Right ventricle myocardium inferior (tissue), 1 donor: ENCODE measurements at places on chromosomes 11 and 22.

DNA sequence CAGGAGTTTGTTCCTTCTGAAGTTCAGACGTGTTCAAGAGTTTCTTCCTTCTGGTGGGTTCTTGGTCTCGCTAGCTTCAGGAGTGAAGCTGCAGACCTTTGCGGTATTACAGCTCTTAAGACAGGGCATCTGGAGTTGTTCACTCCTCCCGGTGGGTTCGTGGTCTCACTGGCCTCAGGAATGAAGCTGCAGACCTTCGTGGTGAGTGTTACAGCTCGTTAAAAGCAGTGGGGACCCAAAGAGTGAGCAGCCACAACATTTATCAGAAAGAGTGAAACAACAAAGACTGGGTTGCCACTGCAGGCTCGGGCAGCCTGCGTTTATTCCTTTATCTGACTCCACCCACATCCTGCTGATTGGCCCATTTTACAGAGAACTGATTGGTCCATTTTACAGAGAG is 373.1 kb downstream of the ETS1 start:
- no peak for DNase-seq

DNA sequence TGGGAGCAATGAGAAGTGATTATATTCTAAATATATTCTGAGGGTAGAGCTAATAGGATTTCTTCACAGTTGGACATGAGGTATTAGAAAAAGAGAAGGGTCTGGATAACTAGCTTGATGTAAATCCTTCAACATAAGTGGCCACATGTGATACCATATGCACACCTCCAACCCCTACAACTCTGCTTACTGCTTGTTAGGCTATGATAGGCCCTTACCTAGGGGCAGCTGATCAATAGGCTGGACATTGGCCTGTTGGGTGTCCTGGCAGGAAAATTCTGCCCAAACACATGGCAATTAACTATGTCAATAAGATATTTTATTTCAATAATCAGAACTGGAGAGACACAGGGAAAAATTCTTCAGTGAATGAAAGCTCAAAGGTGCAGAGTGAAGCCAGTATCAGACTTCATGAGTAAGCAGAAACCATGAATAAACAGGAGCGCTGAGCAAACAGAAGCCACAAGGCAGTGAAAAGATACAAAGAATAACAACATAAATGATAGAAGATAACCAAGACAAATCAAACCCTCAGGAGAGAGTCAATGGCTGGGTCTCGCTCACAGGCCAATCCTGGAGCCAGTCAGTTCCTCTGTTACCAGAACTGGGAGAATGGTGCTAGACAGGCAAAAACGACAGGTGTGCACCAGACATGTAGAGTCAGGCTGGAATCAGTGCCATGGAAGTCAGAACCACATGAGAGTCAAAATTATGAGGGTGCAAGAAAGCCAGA is 46.3 kb upstream of the PSMA1 start:
- no peak for DNase-seq

- no peak for DNase-seq
These were observed 42.9 kb upstream of the ARHGAP32 start for GRCh38 chr11:129234978-129235377.

- DNase-seq: no peak
These were observed 3.7 kb downstream of the INSC start for GRCh38 chr11:15118431-15118830.

DNA sequence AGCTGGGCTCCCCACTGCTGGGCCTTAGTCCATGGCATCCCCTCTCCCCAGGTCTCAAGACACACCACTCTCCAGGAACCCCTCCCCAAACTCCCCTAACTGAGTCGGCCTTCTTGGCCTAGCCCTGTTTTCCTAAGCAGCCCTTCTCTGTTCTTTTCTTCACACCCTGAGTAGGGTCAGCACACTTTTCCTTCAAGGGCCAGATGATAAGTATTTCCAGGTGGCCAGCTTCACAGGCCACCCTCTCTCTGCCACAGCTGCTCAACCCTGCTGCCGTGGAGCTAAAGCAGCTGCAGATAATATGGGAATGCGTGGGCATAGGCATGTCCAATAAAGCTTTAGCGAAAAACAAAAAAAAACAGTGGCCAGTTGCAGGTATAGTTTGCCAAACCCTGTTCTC is 24.1 kb downstream of the DGCR2 start:
- no peak for DNase-seq
